ENCODE measurements at places on chromosomes 5 and 9.

DNA sequence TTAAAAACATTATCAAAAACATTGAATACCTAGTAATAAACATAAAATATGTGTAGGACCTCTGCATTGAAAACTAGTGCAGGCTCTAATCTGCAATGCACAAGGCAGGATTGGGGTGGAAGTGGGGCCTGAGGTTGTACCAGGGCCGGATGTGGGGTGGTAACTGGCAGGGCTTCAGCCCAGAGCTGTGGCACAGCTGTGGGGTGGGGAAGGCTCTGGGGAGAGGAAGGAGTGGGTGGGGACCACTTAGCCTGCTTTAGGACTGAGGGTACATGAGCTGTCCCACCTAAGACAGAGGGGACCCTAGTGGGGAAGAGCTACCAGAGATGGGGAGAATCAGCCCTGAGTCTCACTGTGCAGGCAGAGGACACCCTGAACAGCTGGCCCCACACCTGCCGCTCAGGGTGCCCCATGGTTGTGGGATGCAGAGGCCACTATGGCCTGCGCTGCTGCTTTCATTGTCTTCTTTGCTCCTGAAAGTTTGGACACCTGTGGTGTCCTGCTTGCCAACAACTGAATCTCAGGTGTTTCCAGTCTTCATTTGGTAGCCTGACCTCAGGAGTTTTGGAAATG lies 311.4 kb downstream of the TLE4 start:
- no peak for DNase-seq

DNA sequence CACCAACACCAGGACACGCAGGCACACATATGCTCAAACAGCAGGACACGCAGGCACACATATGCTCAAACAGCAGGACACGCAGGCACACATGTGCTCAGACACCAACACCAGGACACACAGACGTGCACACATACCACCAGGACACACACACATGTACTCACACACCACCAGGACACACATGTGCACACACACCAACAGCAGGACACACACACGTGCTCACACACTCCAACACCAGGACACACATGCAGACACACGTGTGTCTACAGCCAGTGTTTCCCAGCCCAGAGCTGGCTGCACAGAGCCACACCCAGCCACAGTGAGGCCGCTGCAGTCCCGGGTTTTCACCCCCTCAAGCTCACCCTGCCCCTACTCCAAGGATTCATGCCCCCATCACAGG lies 25.0 kb upstream of the SLC12A7 start:
- DNase-seq, result no peak

GRCh38 chr9:108953983-108954574 lies 19.9 kb downstream of the ABITRAM start:
- no peak for DNase-seq

DNA sequence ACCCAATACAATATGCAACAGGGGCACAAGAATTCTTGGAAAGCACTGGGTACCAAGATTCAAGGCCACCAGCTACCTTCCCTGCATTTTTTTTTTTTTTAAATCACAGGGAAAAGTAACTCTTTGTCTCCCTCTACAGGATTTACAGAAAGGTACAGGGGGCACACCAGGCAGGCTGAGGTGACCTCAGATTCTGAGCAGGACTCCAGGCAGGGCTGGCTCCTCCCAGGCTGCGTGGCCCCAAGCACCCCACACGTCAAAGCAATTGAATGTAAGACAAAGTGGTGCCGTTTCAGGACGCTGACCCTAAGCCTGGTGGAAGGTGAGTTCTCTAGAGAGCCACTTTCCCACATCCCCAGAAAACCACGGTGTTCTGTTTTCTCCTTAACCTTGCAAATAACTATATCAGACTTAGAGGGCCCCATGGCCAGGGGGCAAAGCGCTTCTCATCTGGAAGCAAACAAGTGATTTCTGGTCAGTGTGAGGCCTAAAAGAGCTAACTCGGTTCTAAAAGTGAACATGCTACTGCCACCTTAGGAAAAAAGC lies 222.6 kb downstream of the ROR2 start:
- peak; percentile 8 for DNase-seq

DNA sequence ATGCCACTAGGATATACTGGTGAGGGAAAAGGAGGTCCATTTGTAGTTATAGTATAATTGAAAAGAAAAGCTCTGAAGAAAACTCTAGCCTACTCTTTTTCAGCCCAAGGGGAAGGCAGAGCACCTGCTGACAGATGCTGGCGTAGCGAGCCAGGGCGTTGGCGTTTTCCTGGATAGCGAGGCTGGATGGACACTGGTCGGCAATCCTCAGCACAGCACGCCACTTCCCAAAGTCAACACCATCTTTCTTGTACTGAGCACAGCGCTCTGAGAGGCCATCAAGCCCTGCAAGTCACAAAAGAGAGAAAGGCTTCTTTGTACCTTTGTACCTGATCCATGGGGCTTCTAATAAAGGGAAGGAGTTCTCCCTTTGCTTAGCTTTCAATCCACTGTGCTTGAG lies 8.2 kb downstream of the ALDOB start:
- no peak for DNase-seq

Measured in T1000 (cell line).